ENCODE measurements at places on chromosomes 12 and 14. TPM values are rescaled to one million over a fixed set of nuclear protein-coding genes. Genes with fewer than 3 reads are reported as not detected.

TMEM179 gene
- total RNA-seq = 0.86 TPM

CLEC9A gene
- total RNA-seq = 0.57 TPM

KLRF1 gene
- total RNA-seq = 0.42 TPM

- no peak for DNase-seq
Observed at GRCh38 chr12:15336768-15337553, 14.7 kb downstream of the PTPRO start.

- DNase-seq = no peak
Observed at GRCh38 chr12:25546318-25546717, 6.8 kb downstream of the LMNTD1 start.

DNA sequence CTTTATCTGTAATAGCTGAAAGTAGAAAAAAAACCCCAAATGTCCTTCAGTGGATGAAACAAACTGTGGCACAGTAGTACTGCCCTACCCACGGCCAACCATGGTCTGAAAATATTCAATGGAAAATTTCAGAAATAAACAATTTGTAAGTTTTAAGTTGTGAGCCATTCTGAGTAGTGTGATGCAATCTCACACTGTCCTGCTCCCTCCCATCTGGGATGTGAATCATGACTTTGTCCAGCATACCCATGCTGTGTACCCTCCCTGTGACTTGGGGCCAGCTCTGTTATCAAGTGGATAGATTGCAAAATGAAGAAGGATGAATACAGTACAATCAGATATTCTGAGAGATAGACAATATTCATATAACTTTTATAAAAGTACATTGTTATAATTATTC is 106.2 kb downstream of the SMOC1 start:
- DNase-seq = no peak

DNA sequence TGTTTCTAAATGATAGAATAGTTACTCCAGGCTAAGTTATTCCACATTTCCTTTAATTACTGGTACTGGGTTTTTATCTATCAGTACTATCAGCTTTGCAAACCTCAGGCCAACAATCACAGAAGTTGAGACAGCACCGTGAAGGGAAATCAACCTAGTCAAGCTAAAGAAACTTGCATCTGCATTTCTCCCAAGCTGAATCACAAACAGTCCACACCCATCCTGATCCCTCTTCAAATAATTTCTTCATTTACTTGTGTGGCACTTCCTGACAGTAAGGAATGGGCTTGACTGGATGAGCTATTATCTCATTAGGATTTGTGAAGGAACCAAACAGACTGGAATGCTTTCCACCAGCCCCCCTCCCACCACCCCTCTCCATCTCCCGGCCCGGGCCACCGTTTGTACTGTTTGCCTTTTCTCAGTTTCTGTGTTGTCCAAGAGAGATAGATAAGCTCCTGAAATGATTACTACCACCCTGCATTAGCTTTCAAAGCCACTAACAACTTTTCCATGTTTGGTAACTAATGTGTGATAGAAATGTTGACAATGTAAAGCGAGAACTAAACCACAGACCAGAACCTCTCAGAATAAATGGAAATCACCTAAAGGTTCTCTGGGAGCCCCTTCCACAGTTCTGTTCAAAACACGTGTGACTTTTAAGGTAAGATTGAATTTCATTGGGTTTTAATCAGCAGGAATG is 236.3 kb downstream of the SLC25A21 start:
- DNase-seq = no peak

GRCh38 chr14:87030197-87030596 is 962.8 kb downstream of the GALC start:
- no peak for DNase-seq

GRCh38 chr12:67268335-67268895 is 743 bp upstream of the CAND1 start:
- peak; percentile 94 for DNase-seq

DNA sequence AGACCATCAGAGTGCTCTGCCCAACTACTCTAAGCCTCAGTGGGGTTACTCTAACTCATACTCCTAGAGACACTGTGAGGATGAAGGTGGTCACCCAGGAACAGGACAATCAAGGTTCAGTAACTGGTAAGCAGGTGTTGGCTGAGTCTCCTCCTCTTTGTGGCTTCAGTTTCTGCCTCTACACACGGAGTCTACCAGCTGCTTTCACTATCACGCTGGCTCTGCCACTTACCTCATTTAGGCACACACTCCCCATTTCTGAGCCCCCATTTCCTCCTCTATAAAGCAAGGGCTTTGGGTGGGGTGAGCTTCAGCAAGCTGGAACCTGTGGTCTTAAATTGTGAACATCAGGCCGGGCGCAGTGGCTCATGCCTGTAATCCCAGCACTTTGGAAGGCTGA is 7.3 kb upstream of the TCHP start:
- DNase-seq = no peak

DNA sequence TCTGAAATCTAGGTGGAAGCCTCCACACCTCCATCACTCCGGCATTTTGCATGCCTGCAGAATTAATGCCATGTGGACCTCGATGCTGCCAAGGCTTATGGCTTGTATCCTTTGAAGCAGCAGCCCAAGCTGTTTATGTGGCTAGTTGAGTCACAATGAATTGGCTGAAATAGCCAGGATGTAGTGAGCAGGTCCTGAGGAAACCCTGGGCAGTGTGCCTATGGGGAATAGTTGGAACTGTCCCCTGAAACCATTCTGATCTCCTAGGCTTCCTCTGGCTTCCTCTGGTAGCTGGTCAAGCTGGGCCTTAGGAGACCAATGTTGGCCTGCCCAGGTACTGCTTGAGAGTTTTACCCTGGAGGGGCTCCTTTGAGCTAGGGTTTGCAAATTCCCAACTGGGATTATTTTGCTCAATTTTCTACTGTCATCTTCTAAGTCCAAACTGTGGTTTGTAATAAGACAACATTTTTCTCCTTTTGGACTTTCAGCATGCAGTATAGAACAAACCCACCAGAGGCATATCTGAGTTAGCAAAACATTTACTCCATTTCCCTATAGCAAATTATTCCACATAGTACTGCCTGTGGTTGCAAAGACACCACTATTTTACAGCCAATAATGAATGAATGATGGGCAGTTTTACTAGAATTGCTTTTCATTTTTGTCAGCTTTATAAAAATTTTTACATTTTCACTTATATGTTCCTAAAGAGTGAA is 85.1 kb upstream of the AMIGO2 start:
- DNase-seq = no peak

DNA sequence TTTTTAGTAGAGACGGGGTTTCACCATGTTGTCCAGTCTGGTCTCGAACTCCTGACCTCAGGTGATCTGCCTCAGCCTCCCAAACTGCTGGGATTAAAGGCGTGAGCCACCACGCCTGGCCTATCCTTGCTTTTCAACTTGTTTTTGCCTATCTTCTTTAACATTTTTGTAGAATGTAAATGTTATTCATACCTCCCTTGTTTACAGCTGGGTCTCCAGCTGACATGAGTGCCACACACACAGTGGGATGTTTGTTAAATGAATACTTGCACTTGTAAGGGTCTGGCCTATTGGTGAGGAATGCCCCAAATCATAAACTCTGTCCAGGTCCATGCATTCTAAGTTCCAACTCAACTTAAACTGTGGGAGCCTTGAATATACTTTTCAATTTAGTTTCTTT is 176.3 kb downstream of the ANO4 start:
- no peak for DNase-seq

GRCh38 chr12:6796576-6796975 is 7.2 kb downstream of the CD4 start:
- DNase-seq = no peak

GRCh38 chr12:15631007-15631715 is 158.0 kb downstream of the EPS8 start:
- no peak for DNase-seq

GRCh38 chr14:32003585-32003984 is 73.5 kb upstream of the ARHGAP5 start:
- no peak for DNase-seq

All from ureter (tissue), 1 donor.